ENCODE measurements at places on chromosomes 6 and 20. TPM values are rescaled to one million over a fixed set of nuclear protein-coding genes. Genes with fewer than 3 reads are reported as not detected.

Gene RPS6KA2
- total RNA-seq, result 4.6 TPM

Gene PRICKLE4
- not detected for total RNA-seq

Gene EFCAB8
- not detected for total RNA-seq

Gene NOX3
- total RNA-seq, result not detected

Gene HAO1
- not detected for total RNA-seq

Gene ACSS2
- total RNA-seq, result 14.1 TPM

Gene GSTA2
- 0.37 TPM for total RNA-seq

Gene TCF21
- not detected for total RNA-seq

Gene LCA5
- 1.3 TPM for total RNA-seq

Gene DEFB121
- not detected for total RNA-seq

Gene ZBTB46
- 3.1 TPM for total RNA-seq

Gene HLA-DOA
- 0.14 TPM for total RNA-seq

Gene SH3BGRL2
- 4.1 TPM for total RNA-seq

Gene EZR
- total RNA-seq, result 29.3 TPM

Gene EPB41L1
- total RNA-seq, result 25.3 TPM

Gene LAMA4
- 16.4 TPM for total RNA-seq

Gene SRMS
- not detected for total RNA-seq

Gene RBM24
- 1.0 TPM for total RNA-seq

Gene METTL24
- not detected for total RNA-seq

Gene GSTA3
- total RNA-seq, result not detected

Gene BNIP5
- not detected for total RNA-seq

Gene FAM184A
- 1.4 TPM for total RNA-seq

Gene PPP1R16B
- 0.16 TPM for total RNA-seq

Gene SYNCRIP
- 57.2 TPM for total RNA-seq

Gene TBX18
- total RNA-seq, result 0.48 TPM

Gene SAMD3
- total RNA-seq, result not detected

Gene OLIG3
- not detected for total RNA-seq

Gene APOM
- 1.1 TPM for total RNA-seq

Gene CYP24A1
- total RNA-seq, result not detected

Gene CLPSL1
- not detected for total RNA-seq

Gene PTCRA
- total RNA-seq, result not detected

Gene VSTM2L
- 1.6 TPM for total RNA-seq

Gene MDFI
- 0.72 TPM for total RNA-seq

Gene CFAP61
- total RNA-seq, result not detected

Gene MRAP2
- total RNA-seq, result not detected

Gene WFDC2
- total RNA-seq, result not detected

Gene RFX6
- not detected for total RNA-seq

Gene PAK5
- total RNA-seq, result 0.21 TPM

Gene RNF5
- total RNA-seq, result 56.9 TPM

Gene SYTL3
- total RNA-seq, result 1.0 TPM

Gene PTK6
- not detected for total RNA-seq

Gene HLA-G
- not detected for total RNA-seq

Gene COL19A1
- total RNA-seq, result 1.5 TPM
